ENCODE measurements at places on chromosomes 5 and 9.

DNA sequence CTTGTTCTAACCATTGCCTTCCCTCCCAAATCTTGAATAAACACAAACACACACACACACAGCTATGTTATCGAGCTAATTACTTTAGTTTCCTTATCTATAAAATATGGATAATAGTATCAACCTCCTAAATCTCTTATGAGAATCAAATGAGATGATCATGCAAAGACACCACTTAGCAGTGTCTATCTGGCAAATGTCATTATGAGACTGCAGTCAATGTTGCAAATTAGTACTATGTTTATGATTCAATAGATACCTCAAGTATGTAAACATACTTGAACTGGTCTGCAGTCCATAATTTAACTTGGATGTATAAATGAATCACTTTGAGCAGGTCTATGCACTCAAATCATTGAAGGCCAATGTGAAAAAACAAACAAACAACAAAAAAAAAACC is 22.2 kb upstream of the ERAP2 start:
- DNase-seq, result no peak
- no peaks in the 10 kb centered on the region for H3K27me3 ChIP-seq
- peaks cover 2% of the 10 kb centered on the region for H3K36me3 ChIP-seq
- no peak overlapping the region for H3K27ac ChIP-seq
- no peaks in the 10 kb centered on the region for H3K4me1 ChIP-seq

GRCh38 chr5:90898326-90899013 is 339.9 kb downstream of the ADGRV1 start:
- no peak for DNase-seq
- no peaks in the 10 kb centered on the region for H3K27me3 ChIP-seq
- H3K4me1 ChIP-seq, result peaks cover 18% of the 10 kb centered on the region

- no peak for DNase-seq
- H3K27me3 ChIP-seq, result no peaks in the 10 kb centered on the region
- H3K4me1 ChIP-seq, result no peaks in the 10 kb centered on the region
- no peak overlapping the region for H3K27ac ChIP-seq
Observed at GRCh38 chr5:135174315-135175096, 140.5 kb upstream of the PITX1 start.

DNA sequence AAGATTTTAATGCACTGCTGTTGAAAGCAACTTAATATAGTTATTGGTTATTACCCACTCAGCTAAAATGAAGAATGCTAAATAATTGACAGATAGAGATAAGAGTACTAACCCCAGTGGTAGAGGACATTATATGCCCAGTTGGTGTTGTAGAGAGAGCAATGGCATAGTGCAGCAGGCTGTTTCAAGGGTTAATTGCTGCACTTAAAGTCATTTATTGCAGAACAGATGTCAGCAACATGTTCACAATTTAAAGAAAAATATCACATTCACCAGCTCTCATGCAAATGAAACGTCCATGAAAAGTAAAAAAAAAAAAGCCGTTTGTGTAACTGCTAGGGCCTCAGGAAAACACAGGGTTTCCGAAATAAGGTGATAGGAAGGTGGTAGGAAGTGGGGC is 254.6 kb downstream of the MTRR start:
- H3K4me1 ChIP-seq, result no peaks in the 10 kb centered on the region
- H3K27ac ChIP-seq, result no peak overlapping the region
- no peak for DNase-seq
- no peak overlapping the region for H3K4me3 ChIP-seq

- no peaks in the 10 kb centered on the region for H3K4me1 ChIP-seq
- H3K27me3 ChIP-seq, result no peaks in the 10 kb centered on the region
- H3K36me3 ChIP-seq, result no peaks in the 10 kb centered on the region
- no peak overlapping the region for H3K27ac ChIP-seq
- no peak for DNase-seq
Observed at GRCh38 chr5:148163345-148163744, 5.0 kb upstream of the SPINK14 start.

GRCh38 chr5:126358525-126358924 is 64.7 kb upstream of the GRAMD2B start:
- H3K4me3 ChIP-seq, result no peak overlapping the region
- no peaks in the 10 kb centered on the region for H3K4me1 ChIP-seq
- DNase-seq, result no peak

- no peak overlapping the region for H3K27ac ChIP-seq
- no peaks in the 10 kb centered on the region for H3K4me1 ChIP-seq
- no peaks in the 10 kb centered on the region for H3K36me3 ChIP-seq
- no peak for DNase-seq
Observed at GRCh38 chr5:134976841-134977240, 9.1 kb downstream of the CATSPER3 start.

DNA sequence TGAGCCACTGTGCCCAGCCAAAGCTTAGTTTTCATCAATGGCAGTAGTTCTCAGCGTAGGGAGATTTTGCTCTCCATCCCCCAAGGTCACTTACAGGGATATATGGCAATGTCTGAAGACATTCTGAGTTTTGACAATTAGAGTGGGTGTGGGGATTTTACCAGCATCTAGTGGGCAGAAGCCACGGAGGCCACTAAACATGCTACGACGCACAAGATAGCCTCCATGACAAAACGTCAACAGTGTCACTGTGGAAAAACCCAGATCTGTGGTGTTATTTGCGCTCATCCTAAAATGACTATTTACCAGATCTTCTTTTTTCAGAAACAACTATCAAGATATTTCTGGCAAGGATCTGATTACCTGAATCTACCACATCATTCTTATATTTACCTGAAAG is 68.2 kb downstream of the CDC14B start:
- no peak for DNase-seq
- H3K4me1 ChIP-seq, result no peaks in the 10 kb centered on the region
- no peaks in the 10 kb centered on the region for H3K27me3 ChIP-seq
- H3K27ac ChIP-seq, result no peak overlapping the region
- H3K36me3 ChIP-seq, result no peaks in the 10 kb centered on the region

DNA sequence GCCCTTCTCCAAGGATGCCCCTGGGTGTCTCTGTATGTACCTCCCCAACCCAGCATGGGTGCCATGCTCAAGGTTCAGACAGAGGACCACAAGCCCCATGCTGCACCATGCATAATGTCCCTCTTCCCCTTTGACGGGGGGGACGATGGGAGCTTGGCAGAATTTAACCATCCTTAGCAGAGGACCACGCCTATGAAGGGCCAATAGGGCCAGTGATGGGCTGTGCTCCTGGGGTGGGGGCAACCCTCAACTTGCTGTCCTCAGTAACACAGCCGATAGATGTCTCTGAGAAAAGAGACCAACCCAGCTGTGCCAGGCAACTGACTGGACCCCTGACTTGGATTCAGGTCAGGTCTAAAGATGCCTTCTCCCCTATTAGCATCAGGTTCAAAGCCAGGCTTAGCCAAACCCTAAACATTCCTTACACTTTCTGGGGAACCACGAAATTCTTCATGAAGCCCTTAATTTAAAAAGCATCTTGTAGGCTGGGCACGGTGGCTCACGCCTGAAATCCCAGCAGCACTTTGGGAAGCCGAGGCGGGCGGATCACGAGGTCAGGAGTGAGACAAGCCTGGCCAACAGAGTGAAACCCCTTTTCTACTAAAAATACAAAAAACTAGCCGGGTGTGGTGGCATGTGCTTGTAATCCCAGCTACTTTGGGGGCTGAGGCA is 20.7 kb upstream of the JADE2 start:
- H3K36me3 ChIP-seq, result no peaks in the 10 kb centered on the region
- H3K4me1 ChIP-seq, result peaks cover 30% of the 10 kb centered on the region
- H3K27me3 ChIP-seq, result no peaks in the 10 kb centered on the region

- H3K4me1 ChIP-seq, result peaks cover 40% of the 10 kb centered on the region
- no peaks in the 10 kb centered on the region for H3K27me3 ChIP-seq
- H3K4me3 ChIP-seq, result peak overlapping the region; percentile 88
Observed at GRCh38 chr5:176542135-176542595, 5.0 kb upstream of the RNF44 start.

- peaks cover 10% of the 10 kb centered on the region for H3K4me1 ChIP-seq
- no peaks in the 10 kb centered on the region for H3K27me3 ChIP-seq
- DNase-seq, result no peak
- H3K36me3 ChIP-seq, result no peaks in the 10 kb centered on the region
- H3K27ac ChIP-seq, result no peak overlapping the region
- no peak overlapping the region for H3K4me3 ChIP-seq
Observed at GRCh38 chr9:73154722-73155121, 3.1 kb downstream of the ANXA1 start.

GRCh38 chr5:173714551-173715428 is 98.3 kb upstream of the BOD1 start:
- H3K4me1 ChIP-seq, result no peaks in the 10 kb centered on the region
- no peaks in the 10 kb centered on the region for H3K27me3 ChIP-seq
- H3K4me3 ChIP-seq, result no peak overlapping the region
- no peak for DNase-seq
- H3K27ac ChIP-seq, result no peak overlapping the region
- no peaks in the 10 kb centered on the region for H3K36me3 ChIP-seq

DNA sequence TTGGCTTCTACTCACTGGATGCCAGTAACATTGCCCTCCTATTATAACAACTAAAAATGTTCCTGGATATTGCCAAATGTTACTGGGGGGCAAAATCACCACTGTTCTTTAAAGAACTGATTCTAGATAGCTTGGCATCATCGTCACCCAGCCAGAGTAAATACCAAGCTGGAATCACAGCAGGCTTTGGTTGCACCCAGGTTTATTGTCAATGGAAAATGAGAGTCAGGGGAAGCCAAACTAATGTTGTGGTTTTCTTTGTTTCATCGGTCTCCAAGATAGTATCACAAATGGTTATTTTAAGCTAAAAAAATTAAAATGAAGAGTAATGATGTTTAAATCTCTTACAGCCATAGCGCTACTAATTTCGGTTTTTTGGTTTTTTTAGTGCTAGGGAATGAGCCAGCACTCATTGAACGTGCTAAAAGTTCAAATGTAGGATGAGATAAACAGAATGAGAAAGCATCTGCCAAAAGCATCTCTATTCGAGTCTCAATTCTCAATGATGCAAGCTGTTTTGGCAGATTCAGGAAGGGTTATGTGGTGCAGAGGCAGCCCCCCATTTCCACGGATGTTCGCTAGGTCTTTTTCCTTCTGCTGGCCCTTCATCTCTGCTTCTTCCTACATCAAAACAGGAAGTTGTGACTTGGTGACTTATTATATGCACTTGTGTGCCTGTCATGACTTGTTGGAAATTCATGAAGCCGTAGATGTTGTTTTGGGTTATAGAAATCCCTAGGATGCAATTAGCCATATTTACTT is 558.0 kb downstream of the EBF1 start:
- DNase-seq, result no peak
- no peaks in the 10 kb centered on the region for H3K4me1 ChIP-seq
- H3K27me3 ChIP-seq, result peaks cover 5% of the 10 kb centered on the region
- no peak overlapping the region for H3K27ac ChIP-seq
- H3K4me3 ChIP-seq, result no peak overlapping the region

DNA sequence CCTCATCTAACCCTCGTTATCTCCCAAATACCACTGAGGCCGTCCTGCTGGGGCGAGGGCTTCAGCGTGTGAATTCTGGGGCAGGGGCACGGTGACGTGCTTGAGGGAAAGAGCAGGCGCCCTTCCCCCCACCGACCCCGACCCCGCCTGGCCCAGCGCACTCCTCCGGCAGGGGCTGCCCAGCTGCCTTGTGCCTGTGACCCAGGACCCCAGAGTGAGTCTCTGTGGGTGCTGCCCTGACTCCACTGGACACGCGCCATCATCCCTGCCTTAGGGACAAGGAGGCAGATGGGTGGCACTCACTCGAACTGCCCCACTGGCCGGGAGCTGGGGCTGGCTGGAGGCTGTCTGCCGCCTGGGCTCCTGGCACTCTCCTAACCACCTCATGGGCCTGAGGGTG is 136.2 kb upstream of the LPCAT1 start:
- H3K27ac ChIP-seq, result no peak overlapping the region
- peaks cover 14% of the 10 kb centered on the region for H3K27me3 ChIP-seq
- no peaks in the 10 kb centered on the region for H3K4me1 ChIP-seq
- H3K36me3 ChIP-seq, result no peaks in the 10 kb centered on the region

DNA sequence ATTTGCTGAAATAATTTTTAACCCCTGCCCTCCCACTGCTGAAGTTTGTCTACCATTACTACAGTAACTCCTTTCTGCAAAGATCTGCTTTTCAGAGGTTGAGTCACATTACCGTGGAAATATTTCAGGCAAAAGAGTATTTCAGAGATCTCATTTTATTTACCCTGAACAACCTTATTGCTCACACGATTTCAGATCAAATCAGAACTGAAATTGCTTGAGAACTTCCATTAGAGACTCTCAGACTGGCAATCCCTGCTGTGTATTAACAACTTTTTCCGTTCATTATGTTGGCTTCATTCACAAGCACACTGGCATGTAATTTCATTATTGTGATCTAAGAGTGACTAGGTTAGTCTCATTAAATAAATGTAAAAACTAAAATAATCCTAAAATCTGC is 16.1 kb downstream of the NR6A1 start:
- H3K4me1 ChIP-seq, result peaks cover 13% of the 10 kb centered on the region
- no peak for DNase-seq
- H3K27me3 ChIP-seq, result no peaks in the 10 kb centered on the region
- H3K27ac ChIP-seq, result no peak overlapping the region
- no peaks in the 10 kb centered on the region for H3K36me3 ChIP-seq

DNA sequence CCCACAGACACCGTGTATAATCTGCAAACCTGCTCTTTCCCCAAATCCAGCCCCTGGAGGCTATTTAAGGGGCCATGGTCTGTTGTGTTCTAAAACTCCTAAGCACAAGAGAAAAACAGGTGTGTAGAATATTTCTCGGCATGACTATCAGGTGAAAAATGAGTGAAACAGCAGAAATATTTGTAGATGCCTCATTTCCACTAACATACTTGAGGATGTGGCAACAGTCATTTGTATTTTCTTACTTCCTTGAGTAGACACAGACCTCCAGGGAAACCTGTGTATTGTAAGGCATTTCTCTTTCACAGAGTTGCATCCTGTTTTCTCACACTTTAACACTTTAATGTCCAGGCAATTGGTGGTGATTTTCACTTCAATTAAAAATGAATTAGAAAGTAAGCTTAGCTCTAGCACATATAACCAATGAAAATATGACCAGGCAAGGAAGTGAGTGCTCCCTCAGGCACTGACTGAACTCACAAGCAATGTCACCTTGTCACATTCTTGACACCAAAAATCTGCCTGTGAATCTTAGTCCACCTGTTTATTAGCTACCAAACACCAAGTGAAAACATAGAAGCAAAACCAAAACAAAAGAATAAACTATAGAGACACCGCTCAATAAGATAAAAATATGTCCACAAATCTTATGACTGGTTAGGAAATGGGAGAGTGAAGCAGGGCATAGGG is 64.4 kb downstream of the DIRAS2 start:
- no peaks in the 10 kb centered on the region for H3K27me3 ChIP-seq
- no peaks in the 10 kb centered on the region for H3K36me3 ChIP-seq

All from hepatocyte (in vitro differentiated cells).